Testis (tissue), 5 donors: ENCODE measurements at places on chromosomes 12 and 14. TPM values are rescaled to one million over a fixed set of nuclear protein-coding genes. Genes with fewer than 3 reads are reported as not detected.

DNA sequence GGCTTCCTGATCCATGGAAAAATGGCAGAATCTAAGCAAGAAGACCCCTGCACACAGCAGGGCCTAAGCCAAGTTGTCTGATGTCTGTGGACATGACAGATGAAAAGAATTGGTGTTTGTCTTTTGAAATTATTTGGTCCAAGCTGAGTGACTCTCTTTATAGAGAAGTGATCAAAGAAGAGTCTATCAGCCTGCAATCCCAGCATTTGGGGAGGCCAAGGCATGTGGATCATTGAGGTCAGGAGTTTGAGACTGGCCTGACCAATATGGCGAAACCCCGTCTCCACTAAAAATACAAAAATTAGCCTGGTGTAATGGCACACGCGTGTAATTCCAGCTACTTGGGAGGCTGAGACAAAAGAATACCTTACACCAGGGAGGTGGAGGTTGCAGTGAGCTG, 64.8 kb upstream of the TUNAR start:
- no peak for DNase-seq

GRCh38 chr14:54610051-54610977, 43.4 kb downstream of the SAMD4A start:
- no peak for DNase-seq

- DNase-seq = no peak
Measured at GRCh38 chr14:64074961-64075612, 219.1 kb downstream of the ESR2 start.

- no peak for DNase-seq
Measured at GRCh38 chr12:108721824-108722223, 9.5 kb downstream of the CORO1C start.

Gene PPFIBP1
- polyA plus RNA-seq = 33.4 TPM

GRCh38 chr14:76924371-76925096, 98.3 kb downstream of the LRRC74A start:
- DNase-seq = peak; percentile 83

Gene A2M
- 200 TPM for polyA plus RNA-seq

Gene ITPR2
- 4.9 TPM for polyA plus RNA-seq

DNA sequence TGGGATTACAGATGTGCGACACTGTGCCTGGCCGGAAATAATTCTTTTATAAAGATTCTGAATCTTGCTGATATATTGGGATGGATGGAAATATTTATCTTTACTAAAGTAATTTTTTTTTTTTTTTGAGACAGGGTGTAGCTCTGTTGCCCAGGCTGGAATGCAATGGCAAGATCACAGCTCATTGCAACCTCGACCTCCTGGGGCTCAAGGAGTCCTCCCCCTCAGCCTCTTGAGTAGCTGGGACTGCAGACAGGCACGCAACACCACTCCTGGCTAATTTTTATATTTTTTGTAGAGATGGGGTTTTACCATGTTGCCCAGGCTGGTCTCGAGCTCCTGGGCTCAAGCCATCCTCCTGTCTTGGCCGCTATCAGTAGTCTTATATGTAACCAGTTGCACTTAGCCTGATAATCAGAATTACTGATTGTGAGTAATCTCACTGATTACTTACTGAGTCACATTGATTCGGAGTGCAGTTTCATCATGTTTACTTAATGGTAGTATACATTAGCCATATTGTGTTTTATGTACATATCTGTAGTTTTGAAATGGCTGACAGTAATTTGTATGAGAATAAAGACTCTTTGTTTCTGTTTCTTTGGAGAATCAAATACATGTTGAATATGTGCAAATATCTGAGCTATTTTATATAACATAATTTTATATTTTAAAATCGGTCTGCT, 50.4 kb upstream of the LRTM2 start:
- no peak for DNase-seq

DNA sequence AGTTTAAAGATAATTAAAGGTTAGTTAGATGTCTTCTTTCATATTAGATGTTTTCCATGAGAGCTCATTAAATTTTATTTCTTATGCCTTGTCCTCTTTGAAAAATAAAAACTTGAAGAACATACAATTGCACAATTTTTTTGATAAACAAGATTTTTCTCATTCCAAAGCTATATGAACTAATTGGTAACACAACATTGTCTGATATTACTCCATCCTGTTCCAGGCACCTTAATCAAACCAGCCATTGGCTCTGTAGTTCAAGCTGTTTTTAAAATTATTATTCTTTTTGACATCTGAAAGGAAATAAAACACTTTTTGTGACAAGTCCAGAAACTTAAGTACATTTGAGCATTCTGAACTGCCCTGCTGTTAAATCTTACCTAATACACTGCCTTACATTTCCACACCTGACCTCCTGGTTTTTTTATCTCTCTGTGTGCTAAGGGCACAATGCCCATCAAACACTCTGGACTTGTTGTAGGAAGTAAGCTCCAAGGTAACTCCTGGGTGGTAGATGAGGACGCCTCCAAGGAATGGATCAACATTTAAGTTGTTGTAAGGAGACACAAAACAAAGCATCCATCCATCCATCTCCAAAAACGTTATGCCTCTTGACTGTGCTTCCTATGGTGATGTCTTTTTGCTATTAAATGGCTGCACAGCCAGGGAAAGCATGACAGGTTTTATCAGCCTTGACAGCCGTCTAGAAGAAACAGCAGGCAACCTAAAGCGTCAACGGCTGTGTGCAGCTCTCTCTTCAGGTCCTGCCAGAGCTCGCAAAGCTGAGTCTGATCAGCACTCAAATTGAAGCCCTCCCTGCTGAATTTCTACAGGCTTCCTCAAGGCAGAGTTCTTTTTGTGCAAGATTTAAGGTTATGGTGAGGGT, 449.9 kb upstream of the FLRT2 start:
- no peak for DNase-seq
